ENCODE measurements at places on chromosomes 2 and 18. TPM values are rescaled to one million over a fixed set of nuclear protein-coding genes. Genes with fewer than 3 reads are reported as not detected.

- no peak overlapping the region for H3K27ac ChIP-seq
- DNase-seq = no peak
- no peaks in the 10 kb centered on the region for H3K4me1 ChIP-seq
- no peaks in the 10 kb centered on the region for H3K36me3 ChIP-seq
Observed at GRCh38 chr18:25239581-25240419, 112.2 kb downstream of the ZNF521 start.

DNA sequence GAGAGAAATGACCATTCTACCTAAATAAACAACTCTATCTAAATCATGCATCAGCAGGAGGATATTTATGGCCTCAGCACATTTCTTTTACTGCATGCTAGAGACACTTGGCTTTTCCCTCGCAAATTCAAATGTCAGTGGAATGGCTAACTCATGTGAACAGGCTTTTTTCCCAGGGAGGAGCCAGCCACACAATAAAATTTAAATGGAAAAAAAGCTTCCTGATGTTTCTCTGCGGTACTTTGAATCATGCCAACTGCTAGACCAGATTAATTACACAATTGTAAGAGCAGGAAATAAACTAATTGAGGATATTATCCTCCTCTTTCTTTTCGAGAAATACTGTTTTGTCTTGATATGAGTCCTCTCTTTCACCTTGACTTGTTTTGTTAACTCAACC is 676.3 kb downstream of the IRS1 start:
- H3K4me1 ChIP-seq = no peaks in the 10 kb centered on the region
- no peaks in the 10 kb centered on the region for H3K36me3 ChIP-seq
- H3K4me3 ChIP-seq = no peak overlapping the region
- H3K27me3 ChIP-seq = peaks cover 7% of the 10 kb centered on the region

DNA sequence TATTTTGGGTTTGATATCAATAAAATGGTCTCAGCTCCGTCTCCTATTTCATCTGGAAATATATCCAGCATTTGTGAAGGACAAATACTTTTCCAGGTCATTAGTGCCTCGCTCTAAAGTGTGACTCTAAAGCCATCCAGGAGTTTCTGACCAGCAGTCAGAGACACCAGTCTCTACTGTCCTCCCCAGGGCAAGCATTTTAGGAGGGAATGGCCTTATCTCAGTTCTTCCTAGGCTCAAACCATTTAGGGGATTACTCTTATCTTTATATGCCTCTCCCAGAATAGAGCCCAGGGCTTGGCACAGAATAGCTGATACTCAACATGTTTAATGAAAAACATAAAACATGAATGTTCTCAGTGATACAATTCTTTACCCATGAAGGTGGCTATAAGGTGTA is 187.6 kb downstream of the NAPG start:
- no peak overlapping the region for H3K4me3 ChIP-seq
- no peak for DNase-seq
- peaks cover 1% of the 10 kb centered on the region for H3K27me3 ChIP-seq
- no peaks in the 10 kb centered on the region for H3K4me1 ChIP-seq
- no peak overlapping the region for H3K27ac ChIP-seq
- H3K36me3 ChIP-seq = no peaks in the 10 kb centered on the region

DNA sequence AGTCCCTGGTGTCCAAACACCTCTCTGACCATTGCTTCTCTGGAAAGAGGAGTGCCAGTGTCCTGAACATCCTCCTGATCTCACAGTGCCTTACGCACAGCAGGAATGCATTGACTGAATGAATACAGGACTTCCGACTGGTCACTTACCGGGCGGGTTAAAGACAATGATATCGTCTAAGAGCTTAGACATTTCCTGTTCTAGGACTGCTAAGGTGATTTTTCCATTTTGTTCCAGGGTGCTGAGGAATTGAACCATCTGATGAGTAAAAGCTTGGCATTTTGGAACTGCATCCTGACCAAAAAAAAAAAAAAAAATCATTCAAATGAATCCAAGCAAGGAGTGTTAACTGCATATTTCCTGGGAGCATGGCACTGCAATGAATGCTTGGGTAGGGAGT is 40.0 kb downstream of the SIGLEC15 start:
- no peaks in the 10 kb centered on the region for H3K27me3 ChIP-seq
- H3K4me1 ChIP-seq = peaks cover 13% of the 10 kb centered on the region
- no peak overlapping the region for H3K4me3 ChIP-seq
- DNase-seq = no peak
- peaks cover 64% of the 10 kb centered on the region for H3K36me3 ChIP-seq

DNA sequence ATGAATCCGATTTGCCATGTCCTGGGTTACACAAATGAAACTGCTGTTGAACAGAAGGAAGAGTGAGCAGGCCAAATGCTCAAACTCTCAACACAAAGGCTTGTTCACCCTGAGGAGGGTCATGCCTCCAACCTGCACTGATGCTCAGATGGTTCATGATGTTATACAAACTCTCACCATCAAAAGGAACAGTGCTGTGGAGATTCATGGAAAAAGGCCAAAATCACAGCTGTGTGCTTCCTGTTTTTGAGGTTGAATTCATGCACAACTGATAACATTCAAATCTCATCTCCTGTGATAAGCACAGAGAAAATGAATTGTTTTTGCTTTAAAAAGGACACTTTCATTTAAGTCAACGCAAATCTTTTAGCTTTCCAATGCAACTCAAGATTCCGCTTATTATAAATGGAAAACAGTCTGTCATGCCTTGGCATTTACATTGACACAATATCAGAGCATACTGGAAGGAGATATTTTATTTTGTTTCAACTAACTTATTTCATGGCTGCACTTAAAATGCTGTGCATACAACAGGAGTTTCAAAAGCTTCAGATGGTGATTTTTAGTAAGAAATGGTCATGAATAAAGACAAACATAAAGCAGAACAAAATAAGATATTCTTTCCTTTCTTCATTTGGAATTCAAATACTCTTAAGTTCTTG is 22.2 kb upstream of the TTN start:
- no peak overlapping the region for H3K27ac ChIP-seq
- H3K36me3 ChIP-seq = no peaks in the 10 kb centered on the region
- no peak for DNase-seq
- H3K4me3 ChIP-seq = no peak overlapping the region

DNA sequence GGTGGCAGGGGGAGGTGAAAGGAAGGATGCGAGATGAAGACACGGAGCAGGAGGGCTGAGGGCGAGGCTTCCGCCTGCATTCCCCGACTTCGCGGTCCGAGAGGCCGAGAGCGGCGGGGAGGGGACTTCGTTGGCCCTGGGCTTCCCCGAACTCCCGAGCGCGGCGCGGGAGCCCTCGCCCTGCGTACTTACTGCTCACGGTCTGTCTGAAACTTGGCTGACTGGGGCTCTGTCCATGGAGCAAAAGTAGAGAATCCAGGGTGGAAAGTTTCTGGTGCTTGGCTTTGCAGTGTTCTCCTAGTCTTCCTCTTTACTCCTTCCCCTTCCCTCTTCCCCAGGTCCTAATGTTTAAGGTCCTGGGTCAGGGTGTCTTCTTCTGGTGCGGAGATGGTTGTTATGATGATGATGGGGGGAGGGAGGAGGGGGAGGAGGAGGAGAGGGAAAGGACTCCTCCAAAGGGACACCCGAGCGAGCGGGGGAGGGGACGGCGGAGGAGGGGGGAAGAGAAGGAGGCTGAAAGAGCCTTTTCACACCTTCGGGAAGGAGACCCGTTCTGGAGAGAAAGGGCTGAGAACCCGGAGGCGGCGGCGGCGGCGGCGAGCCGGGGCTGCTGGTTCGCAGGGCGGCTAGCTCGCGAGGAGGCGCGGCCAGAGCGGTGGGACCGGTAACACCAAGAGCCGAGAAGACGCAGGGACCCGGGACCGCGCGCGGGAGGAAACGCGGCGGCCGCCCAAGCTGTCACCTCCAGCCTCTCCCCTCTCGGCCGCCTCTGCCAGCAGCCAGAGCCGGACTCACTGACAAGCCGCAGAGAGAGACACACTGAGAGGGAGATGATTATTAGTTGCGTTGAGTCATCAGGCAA is at the start of gene SATB2:
Gene SATB2, minus strand, starts transcription at position 793 of the 862 bp plus-strand sequence. CDS start 1,902 bp downstream, outside the sequence.
- H3K27me3 ChIP-seq = peaks cover 60% of the 10 kb centered on the region
- DNase-seq = peak; percentile 47
- peaks cover 27% of the 10 kb centered on the region for H3K4me1 ChIP-seq

GRCh38 chr2:202429164-202429980 is 53.2 kb downstream of the BMPR2 start:
- DNase-seq = no peak
- no peaks in the 10 kb centered on the region for H3K27me3 ChIP-seq
- no peak overlapping the region for H3K27ac ChIP-seq

DNA sequence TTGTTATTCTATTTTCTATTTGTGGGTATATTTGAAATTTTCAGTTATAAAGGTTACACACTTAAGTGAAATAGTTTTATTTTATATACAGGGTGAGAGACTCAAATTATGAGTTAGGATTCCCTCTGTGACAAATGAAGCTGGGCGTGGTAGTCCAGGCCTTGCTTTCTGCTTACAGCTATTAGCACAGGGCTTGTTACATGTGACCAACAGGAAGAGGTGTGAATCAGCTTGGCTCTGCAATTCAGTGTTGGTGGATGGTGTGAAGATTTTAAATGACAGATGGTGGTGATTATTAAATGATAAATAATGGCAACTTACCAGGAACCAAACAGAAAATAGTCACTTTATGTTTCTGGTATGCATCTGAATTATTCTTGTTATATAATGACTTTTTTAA is 64.4 kb upstream of the NOSTRIN start:
- no peak for DNase-seq
- no peaks in the 10 kb centered on the region for H3K27me3 ChIP-seq
- peaks cover 3% of the 10 kb centered on the region for H3K4me1 ChIP-seq
- no peak overlapping the region for H3K4me3 ChIP-seq
- no peaks in the 10 kb centered on the region for H3K36me3 ChIP-seq

- no peak overlapping the region for H3K27ac ChIP-seq
- no peak overlapping the region for H3K4me3 ChIP-seq
- H3K27me3 ChIP-seq = peaks cover 54% of the 10 kb centered on the region
- DNase-seq = peak; percentile 44
- no peaks in the 10 kb centered on the region for H3K36me3 ChIP-seq
Observed at GRCh38 chr2:72883356-72883962, 3.7 kb upstream of the SPR start.

GRCh38 chr2:54638774-54639187 is 84.7 kb upstream of the EML6 start:
- H3K4me3 ChIP-seq = no peak overlapping the region
- H3K27me3 ChIP-seq = no peaks in the 10 kb centered on the region
- H3K36me3 ChIP-seq = peaks cover 39% of the 10 kb centered on the region
- peaks cover 26% of the 10 kb centered on the region for H3K4me1 ChIP-seq
- DNase-seq = no peak
- no peak overlapping the region for H3K27ac ChIP-seq

GRCh38 chr2:178912416-178913048 is 105.3 kb upstream of the TTN start:
- H3K4me1 ChIP-seq = peaks cover 6% of the 10 kb centered on the region
- no peak overlapping the region for H3K27ac ChIP-seq
- H3K27me3 ChIP-seq = no peaks in the 10 kb centered on the region
- no peaks in the 10 kb centered on the region for H3K36me3 ChIP-seq
- no peak for DNase-seq

DNA sequence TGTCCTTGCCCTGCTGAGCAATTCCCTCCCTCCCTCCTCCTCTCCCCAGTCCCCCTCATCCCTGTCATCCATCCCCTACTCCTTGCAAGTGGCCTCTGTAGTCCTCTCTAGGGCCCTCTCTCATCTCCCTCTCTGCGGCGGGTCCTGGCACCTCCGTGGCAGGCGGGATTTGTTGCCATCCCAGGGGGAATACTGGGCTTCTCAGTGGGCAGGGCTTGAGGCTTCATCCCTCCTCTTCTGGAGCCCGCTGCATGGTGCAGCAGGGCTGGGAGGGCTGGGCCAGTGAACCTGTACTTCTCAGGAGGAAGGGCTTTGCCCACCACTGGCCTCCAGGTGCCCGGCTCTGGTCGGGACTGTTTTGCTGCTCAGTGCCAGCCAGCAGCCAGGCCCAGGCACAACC is 216.2 kb downstream of the TFCP2L1 start:
- H3K4me3 ChIP-seq = no peak overlapping the region
- H3K27me3 ChIP-seq = peaks cover 3% of the 10 kb centered on the region
- no peaks in the 10 kb centered on the region for H3K36me3 ChIP-seq
- H3K4me1 ChIP-seq = no peaks in the 10 kb centered on the region
- no peak for DNase-seq

DNA sequence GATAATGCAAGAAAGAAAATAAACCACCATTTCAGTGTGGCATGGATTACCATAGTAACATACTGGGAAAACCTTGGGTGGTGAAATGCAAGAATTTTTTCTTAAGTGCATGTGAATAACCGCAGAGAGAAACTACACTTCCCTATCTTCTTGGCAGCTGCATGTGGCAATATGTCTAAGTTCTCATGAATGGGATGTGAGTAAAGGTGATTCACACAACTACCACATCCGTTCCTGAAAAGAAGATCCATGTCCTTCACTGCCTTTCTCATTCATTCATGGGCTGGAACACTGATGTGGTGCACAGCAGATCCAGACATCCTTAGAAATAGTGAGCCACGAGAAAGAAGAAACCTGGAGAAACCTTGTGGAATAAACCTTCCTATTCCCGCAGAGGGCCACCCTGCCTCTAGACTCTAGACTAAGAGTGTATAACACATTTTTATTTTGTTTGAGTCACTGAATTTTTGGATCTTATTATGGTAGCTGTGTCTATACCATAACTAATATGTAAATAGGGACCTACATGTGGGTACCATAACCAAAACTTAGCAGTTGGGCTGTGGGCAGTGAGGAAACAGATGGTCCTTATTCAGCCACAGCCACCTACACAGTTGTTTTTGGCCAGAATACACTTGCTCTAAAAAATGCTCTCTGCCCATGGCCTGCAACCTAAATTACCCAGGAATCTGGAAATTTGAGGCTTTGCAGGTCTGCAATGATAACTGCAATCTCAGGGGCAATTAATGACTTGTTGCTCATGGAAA is 573.3 kb downstream of the LRP1B start:
- no peaks in the 10 kb centered on the region for H3K27me3 ChIP-seq
- no peaks in the 10 kb centered on the region for H3K4me1 ChIP-seq
- H3K4me3 ChIP-seq = no peak overlapping the region
- no peak for DNase-seq

GRCh38 chr18:48891721-48892120 is 59.0 kb downstream of the SMAD7 start:
- H3K27me3 ChIP-seq = no peaks in the 10 kb centered on the region
- DNase-seq = no peak
- no peaks in the 10 kb centered on the region for H3K36me3 ChIP-seq
- peaks cover 1% of the 10 kb centered on the region for H3K4me1 ChIP-seq

DNA sequence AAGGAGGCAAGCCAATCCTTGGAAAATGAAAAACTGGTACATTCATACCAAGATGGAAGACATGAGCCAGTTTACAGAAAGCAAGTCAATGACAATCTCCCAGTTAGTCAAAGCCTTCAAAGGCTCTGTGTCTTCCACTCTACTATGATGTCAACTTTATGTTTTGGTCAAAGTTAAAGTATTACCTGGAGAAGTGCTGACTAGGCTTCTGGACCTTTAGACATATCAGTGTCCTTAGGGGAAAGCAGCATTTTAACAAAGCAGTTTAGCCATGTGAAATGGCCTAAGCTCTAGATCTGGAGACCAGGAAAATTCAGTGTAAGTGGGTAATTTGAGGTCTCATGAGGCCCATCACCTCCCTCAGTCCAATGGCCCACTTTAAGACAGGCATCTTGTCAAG is 30.8 kb downstream of the AAK1 start:
- H3K27ac ChIP-seq = peak overlapping the region; percentile 39
- no peak overlapping the region for H3K4me3 ChIP-seq
- DNase-seq = no peak
- no peaks in the 10 kb centered on the region for H3K27me3 ChIP-seq

GRCh38 chr18:38459131-38459994 is 893.8 kb upstream of the CELF4 start:
- H3K27ac ChIP-seq = no peak overlapping the region
- no peak for DNase-seq
- no peaks in the 10 kb centered on the region for H3K4me1 ChIP-seq
- H3K36me3 ChIP-seq = no peaks in the 10 kb centered on the region
- H3K27me3 ChIP-seq = no peaks in the 10 kb centered on the region
- no peak overlapping the region for H3K4me3 ChIP-seq

The RBBP8 gene
- total RNA-seq = 65.3 TPM
